ENCODE measurements at places on chromosomes 7 and 10. TPM values are rescaled to one million over a fixed set of nuclear protein-coding genes. Genes with fewer than 3 reads are reported as not detected.
A peak's percentile ranks its signal among the peaks of the same experiment; 100 is the strongest.

- DNase-seq = no peak
Measured at GRCh38 chr7:110522761-110523200, 568.1 kb upstream of the LRRN3 start.

DNA sequence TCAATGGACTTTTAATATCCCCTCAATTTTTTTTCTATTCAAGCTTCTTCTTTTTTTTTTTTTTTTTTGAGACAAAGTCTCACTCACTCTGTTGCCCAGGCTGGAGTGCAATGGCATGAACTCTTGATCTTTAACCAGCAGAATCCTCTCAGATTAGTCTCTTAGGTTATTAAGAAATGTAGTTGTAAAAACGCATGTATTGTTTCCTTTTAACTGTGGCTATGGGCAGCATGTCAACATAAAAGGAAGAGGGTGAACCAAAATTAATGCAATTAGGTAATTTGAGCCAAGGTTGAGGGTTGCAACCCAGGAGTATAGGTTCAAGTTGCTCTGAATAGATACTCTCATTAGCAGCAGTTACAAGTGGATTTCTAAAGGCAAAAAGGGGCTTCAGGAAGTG is 4.3 kb upstream of the GSTO1 start:
- no peak for DNase-seq

DNA sequence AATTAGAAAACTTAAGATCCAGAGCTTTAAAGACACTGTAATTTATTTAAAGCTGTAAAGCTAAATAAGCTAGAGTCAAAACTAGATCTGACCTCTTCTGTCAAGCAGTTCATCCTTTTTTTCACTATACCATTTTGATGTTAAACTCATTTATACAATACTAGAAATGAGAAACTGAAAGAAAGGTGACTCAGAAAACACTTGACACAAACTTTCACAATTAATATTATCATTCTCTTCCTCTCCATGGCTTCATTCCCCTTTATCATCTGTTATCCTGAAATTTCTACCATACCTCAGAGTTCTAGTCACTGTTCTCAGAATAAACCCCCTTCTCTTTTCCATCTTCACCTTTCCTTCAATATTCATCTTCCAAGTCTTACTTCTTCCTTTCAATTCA is 1.3 kb downstream of the FIGNL1 start:
- no peak for DNase-seq

- no peak for DNase-seq
Measured at GRCh38 chr7:107051376-107051775, 6.9 kb downstream of the PRKAR2B start.

DNA sequence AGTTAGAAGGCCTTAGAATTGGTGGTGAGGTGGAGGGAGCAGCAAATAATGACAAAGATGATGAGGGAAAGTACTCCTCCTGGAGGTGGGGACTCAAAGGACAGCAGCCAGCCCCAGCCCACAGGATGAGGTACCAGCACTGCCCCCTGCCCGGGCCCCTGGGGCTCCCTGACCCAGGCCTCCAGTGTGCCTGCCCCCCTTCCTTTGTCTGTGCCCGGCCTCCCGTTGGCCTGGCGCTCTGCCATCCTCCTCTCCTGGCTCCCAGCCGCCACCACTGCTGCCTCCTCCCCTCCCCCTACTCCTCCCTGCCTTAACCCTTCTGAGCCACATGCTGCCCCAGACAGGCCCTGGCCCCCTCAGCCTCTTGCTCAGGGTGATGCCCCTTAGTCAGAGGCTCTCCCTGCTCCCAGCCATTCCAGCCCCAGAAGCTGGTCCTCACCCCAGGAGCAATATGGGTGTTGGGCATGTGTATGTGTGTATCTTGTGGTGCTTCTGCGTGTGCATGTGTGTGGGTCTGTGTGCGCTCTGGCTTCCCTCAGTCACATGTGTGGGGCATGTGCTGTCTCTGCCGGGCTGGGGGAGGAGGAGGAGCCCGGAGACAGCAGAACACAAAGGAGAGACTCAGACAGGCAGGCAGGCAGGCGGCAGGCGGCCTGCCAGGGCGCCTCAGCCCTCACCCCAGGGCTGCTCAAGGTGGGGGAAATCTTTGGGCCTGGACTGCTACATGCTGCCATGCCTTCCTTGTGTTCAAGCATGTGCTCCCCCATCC is 2.6 kb downstream of the LDB1 start:
- DNase-seq = peak; percentile 79

Gene HTR7
- 0.42 TPM for total RNA-seq
